ENCODE measurements at places on chromosomes 7 and 10. TPM values are rescaled to one million over a fixed set of nuclear protein-coding genes. Genes with fewer than 3 reads are reported as not detected.

DNA sequence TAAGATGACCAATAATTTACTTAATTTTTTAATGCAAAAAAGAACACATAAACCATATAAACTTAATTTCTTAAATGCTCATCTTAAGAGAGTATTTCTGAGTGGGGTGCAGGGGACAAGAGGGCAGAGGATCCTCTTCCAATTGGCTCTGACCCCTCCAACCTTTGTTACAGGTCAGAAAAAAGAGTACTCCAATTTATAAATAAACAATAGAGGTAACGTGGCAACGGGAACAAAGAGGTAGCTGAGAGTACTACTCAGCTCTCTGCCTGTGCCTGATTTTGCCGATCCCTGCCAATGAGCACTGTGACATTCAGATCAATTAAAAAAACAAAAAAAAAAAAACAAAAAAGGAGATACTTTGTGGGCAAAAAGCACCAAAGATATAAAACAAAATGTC is 307.9 kb downstream of the PARD3 start:
- DNase-seq: no peak

- DNase-seq: no peak
Observed at GRCh38 chr10:131804551-131805295, 96.1 kb upstream of the PPP2R2D start.

DNA sequence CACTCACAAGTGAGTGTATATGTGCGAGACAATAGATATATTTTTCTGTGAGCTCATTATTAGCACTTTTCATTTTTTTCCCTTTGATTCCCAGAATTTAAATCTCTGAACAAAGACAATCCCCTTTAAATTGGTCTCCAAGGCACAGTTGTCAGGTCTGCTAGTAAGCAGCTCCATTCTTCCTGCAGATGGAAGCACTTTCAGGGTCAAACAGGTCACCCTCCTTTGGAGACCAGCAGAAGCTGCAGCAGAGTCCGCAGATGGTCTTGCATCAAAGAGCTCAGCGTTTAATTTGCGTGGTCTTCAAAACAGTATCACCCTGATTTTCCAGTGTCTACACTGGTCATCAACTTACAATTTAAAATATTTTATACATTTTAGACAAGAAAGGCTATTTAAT is 543.8 kb downstream of the ARL4A start:
- DNase-seq: no peak

DNA sequence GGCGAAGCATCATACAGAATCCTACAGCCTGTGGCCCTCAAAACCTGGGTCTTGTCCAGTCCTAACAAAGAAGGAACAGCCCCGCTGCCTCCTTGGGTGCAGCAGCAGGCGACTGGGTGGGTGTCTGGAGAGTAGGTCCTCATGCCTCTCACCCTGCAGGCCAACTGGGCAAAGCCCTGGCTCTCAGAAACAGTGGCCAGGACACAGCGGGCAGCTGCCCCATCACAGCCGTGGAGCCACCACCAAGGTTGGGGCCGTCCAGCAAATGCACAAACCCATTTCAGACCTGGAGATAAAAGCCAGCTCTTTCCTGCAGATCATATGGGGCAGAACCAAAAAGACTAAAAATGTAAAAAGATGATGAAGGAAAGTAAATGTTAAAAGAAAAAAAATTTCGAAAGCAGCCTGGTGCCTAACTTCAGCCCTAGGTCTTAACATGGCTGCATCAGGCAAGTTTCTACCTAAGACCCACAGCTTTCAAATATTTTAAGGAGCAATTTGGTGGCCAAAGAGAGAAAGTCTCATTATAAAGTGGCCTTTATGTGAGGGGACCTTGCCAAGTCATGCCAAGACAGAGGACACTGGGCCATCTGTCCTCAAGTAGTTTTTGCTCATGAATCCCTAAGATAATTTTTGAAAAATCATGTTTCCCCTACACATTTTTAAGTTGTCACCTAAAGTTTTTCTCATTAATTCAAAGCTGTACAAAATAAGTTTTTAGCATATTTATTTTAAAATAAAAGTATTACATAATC is 142.1 kb downstream of the PAXIP1 start:
- no peak for DNase-seq

- DNase-seq: no peak
Observed at GRCh38 chr7:137501562-137501961, 158.0 kb upstream of the PTN start.

ITIH5 gene
- 2.0 TPM for total RNA-seq
